ENCODE measurements at places on chromosomes 7 and 10. TPM values are rescaled to one million over a fixed set of nuclear protein-coding genes. Genes with fewer than 3 reads are reported as not detected.
A peak's percentile ranks its signal among the peaks of the same experiment; 100 is the strongest.

- no peak overlapping the region for H3K27ac ChIP-seq
- DNase-seq = peak; percentile 86
- H3K36me3 ChIP-seq = peaks cover 4% of the 10 kb centered on the region
- H3K27me3 ChIP-seq = no peaks in the 10 kb centered on the region
- H3K4me3 ChIP-seq = peak overlapping the region; percentile 67
These were observed 14.8 kb downstream of the ADAM8 start for GRCh38 chr10:133261726-133262325.

- H3K36me3 ChIP-seq = no peaks in the 10 kb centered on the region
- peaks cover 4% of the 10 kb centered on the region for H3K4me1 ChIP-seq
- DNase-seq = no peak
- H3K4me3 ChIP-seq = no peak overlapping the region
These were observed 169.7 kb downstream of the BUB3 start for GRCh38 chr10:123323884-123324283.

GRCh38 chr10:47443145-47443544 lies 40.8 kb downstream of the ANXA8 start:
- no peak overlapping the region for H3K4me3 ChIP-seq
- no peaks in the 10 kb centered on the region for H3K27me3 ChIP-seq
- H3K27ac ChIP-seq = no peak overlapping the region

DNA sequence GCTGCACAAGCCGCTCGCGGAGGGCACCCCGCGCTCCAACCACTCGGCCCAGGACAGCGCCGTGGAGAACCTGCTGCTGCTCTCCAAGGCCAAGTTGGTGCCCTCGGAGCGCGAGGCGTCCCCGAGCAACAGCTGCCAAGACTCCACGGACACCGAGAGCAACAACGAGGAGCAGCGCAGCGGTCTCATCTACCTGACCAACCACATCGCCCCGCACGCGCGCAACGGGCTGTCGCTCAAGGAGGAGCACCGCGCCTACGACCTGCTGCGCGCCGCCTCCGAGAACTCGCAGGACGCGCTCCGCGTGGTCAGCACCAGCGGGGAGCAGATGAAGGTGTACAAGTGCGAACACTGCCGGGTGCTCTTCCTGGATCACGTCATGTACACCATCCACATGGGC lies 50.0 kb downstream of the FIGNL1 start:
- H3K36me3 ChIP-seq = peaks cover 42% of the 10 kb centered on the region
- H3K27me3 ChIP-seq = no peaks in the 10 kb centered on the region
- peaks cover 40% of the 10 kb centered on the region for H3K4me1 ChIP-seq
- no peak overlapping the region for H3K4me3 ChIP-seq

DNA sequence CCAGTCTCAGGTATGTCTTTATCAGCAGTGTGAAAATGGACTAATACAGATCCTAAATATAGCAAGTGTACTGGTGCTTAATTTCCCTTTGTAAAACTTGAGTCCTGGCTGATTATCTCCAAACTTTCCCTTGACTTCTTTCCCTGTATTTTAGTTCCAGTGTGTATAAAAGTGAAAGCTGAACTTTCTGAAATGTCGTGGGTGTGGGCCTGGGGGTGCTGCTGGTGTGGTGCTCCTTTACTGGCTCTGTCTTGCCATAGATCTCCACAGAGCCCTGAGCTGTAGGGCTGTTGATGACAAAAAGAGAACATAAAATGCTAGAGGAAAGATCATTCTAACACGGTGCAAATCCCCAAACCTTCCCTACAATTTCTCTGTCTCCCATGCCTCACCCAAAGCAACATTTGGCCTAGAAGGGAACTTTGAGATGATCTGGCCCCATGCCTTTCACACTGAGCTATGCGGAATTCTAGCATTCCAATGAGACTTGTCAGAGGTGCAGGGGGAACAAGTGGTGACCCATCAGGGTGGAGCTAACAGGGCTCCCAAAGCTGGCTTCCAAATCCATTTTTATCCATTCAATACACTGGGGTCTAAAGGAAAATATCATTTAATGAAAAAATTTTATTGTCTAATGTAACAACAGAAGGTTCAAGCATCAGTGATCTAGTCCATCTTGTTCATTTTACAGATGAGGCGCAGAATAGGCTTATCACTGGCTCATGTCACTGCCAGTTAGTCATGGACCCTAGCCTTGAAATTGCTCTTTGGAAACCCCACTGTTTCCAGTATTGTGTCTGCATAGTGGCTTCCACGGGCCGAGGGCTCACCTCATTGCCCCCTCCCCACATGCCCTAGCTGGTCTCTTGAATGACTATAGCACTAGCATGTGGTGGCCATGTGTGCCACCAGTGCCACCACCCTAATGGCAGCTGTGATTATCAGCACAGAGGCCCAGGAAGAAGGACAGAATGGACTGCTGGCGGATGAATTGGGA lies 1000.9 kb downstream of the LRMDA start:
- no peak for DNase-seq
- no peaks in the 10 kb centered on the region for H3K36me3 ChIP-seq
- no peaks in the 10 kb centered on the region for H3K4me1 ChIP-seq
- H3K4me3 ChIP-seq = no peak overlapping the region
- no peaks in the 10 kb centered on the region for H3K27me3 ChIP-seq

GRCh38 chr7:45698303-45699014 lies 124.3 kb downstream of the ADCY1 start:
- DNase-seq = no peak
- H3K4me3 ChIP-seq = no peak overlapping the region
- H3K27ac ChIP-seq = no peak overlapping the region
- H3K36me3 ChIP-seq = no peaks in the 10 kb centered on the region

GRCh38 chr7:29063236-29063635 lies 83.1 kb downstream of the CPVL start:
- peaks cover 6% of the 10 kb centered on the region for H3K27me3 ChIP-seq
- H3K36me3 ChIP-seq = no peaks in the 10 kb centered on the region
- no peaks in the 10 kb centered on the region for H3K4me1 ChIP-seq
- H3K27ac ChIP-seq = no peak overlapping the region
- DNase-seq = no peak

DNA sequence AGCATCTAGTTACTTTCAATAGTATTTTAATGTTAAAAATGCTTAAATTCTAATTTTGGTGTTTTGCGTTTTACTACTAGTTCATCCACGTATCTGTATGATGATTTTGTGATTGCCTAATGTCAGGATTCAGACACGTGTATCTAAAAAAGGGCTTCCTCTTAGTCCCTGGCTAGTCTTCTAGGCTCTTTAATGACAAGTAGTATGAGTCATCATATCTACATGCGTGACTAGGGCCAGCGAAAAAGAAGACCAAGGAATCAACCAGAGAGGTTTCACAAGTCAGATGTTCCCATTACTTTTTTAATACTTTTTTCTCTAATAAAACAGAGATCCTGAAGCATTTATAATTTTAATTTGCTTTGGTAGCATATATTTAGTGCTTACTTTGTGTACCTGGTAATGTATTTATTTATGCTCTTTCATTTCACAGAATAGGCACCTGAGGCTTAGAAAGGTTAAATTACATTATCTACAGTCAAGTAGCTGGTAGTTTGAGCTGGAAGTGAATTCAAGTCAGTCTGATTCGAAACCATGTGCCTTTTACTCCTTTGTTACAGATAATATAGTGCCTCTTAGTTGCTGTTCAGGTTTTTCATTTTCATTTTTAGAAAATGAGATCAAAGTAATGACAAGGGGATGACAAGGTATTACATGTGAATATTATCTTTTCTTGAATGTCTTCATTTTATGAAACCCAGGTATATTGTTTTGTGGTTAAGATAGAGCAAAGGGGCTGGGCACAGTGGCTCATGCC lies 140.3 kb downstream of the FOXP2 start:
- no peak overlapping the region for H3K4me3 ChIP-seq
- H3K4me1 ChIP-seq = no peaks in the 10 kb centered on the region
- H3K27me3 ChIP-seq = no peaks in the 10 kb centered on the region
- H3K27ac ChIP-seq = no peak overlapping the region

- H3K4me1 ChIP-seq = no peaks in the 10 kb centered on the region
- no peaks in the 10 kb centered on the region for H3K27me3 ChIP-seq
- H3K4me3 ChIP-seq = no peak overlapping the region
- no peak overlapping the region for H3K27ac ChIP-seq
- no peaks in the 10 kb centered on the region for H3K36me3 ChIP-seq
- DNase-seq = no peak
These were observed 151.1 kb downstream of the ACTR3B start for GRCh38 chr7:152910545-152911225.

- peak; percentile 53 for DNase-seq
- H3K36me3 ChIP-seq = peaks cover 14% of the 10 kb centered on the region
- H3K27ac ChIP-seq = peak overlapping the region; percentile 85
- peak overlapping the region; percentile 86 for H3K4me3 ChIP-seq
- H3K27me3 ChIP-seq = no peaks in the 10 kb centered on the region
- peaks cover 42% of the 10 kb centered on the region for H3K4me1 ChIP-seq
These were observed 922 bp downstream of the PPA1 start for GRCh38 chr10:70232155-70232858.

DNA sequence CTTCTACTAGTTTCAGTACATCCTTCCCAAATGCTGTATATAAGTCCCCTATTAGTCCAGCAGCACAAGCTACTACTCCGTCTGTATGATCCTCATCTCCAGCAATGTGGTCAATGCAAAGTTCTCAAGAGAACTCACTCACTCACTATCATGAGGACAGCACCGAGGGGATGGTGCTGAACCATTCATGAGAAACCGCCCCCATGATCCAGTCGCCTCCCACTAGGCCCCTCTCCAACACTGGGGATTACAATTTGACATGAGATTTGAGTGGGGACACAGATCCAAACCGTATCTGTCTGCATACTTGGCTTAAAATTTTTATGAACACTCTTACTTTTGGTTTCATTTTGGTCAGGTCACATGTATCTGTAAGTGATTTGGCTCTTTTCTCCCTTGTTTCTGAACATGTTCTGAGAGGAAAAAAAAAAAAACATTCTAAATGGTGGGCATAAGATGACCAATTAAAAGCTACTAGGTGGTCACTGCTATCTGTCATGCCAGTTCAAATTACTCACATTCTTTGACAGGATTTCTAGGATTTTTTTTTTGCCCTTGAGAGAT lies 60.1 kb downstream of the ZNF783 start:
- H3K4me1 ChIP-seq = peaks cover 15% of the 10 kb centered on the region
- no peak for DNase-seq
- H3K27ac ChIP-seq = peak overlapping the region; percentile 63
- H3K36me3 ChIP-seq = peaks cover 4% of the 10 kb centered on the region
- H3K4me3 ChIP-seq = peak overlapping the region; percentile 65
- H3K27me3 ChIP-seq = peaks cover 9% of the 10 kb centered on the region

DNA sequence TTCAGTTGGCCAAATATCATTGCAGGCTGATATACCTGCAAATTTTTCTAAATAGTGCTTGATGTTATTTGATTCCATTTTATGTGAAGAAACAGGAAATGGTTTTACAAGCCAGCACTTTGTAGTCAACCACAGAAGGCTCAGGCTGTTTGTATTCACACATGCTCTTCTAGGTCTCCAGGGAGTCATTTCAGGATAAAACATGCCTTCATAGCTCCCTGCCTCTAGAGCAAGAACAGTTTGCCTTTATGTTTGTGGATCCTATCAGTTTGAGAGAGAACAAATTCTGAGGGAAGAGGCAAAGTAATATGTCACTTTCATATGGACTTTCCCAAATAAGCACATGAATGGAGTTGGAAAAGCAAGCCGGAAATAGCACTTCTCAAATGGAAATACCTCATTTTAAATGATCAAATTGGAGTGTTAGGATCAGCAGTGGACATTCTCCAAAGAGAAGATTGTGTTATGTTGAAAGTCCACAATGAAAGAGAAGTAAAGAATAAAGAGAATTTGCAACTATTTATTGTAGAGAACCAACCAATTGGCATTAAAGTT lies 277.6 kb downstream of the KCND2 start:
- DNase-seq = no peak
- no peaks in the 10 kb centered on the region for H3K27me3 ChIP-seq
- H3K36me3 ChIP-seq = no peaks in the 10 kb centered on the region
- H3K4me1 ChIP-seq = no peaks in the 10 kb centered on the region
- no peak overlapping the region for H3K4me3 ChIP-seq

- peaks cover 12% of the 10 kb centered on the region for H3K27me3 ChIP-seq
- H3K27ac ChIP-seq = no peak overlapping the region
- no peak for DNase-seq
- no peaks in the 10 kb centered on the region for H3K36me3 ChIP-seq
- H3K4me3 ChIP-seq = no peak overlapping the region
- no peaks in the 10 kb centered on the region for H3K4me1 ChIP-seq
These were observed 104.8 kb downstream of the PPP1R3C start for GRCh38 chr10:91528080-91528479.

DNA sequence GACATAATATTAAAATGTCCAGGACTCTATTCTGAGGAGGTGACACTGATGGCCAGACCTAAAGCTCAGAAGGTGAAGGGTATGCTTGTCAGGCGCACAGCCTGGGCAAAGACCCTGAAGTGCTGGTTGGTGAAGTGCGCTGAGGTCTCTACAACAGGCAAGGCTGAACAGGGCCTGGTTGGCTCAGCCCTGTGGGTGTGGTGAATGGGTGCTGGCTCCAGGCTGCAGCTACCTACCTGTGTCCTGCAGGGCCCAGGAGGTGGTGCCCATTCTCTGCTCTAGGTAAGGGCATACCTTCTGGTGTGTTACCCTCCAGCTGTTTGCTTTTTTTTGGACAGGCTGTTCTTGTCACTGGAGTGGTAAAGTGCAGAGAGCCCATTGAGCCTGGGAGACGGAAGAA lies 85.1 kb downstream of the RAMP3 start:
- DNase-seq = no peak
- H3K27me3 ChIP-seq = peaks cover 43% of the 10 kb centered on the region
- H3K36me3 ChIP-seq = peaks cover 2% of the 10 kb centered on the region
- peaks cover 9% of the 10 kb centered on the region for H3K4me1 ChIP-seq
- no peak overlapping the region for H3K4me3 ChIP-seq

DNA sequence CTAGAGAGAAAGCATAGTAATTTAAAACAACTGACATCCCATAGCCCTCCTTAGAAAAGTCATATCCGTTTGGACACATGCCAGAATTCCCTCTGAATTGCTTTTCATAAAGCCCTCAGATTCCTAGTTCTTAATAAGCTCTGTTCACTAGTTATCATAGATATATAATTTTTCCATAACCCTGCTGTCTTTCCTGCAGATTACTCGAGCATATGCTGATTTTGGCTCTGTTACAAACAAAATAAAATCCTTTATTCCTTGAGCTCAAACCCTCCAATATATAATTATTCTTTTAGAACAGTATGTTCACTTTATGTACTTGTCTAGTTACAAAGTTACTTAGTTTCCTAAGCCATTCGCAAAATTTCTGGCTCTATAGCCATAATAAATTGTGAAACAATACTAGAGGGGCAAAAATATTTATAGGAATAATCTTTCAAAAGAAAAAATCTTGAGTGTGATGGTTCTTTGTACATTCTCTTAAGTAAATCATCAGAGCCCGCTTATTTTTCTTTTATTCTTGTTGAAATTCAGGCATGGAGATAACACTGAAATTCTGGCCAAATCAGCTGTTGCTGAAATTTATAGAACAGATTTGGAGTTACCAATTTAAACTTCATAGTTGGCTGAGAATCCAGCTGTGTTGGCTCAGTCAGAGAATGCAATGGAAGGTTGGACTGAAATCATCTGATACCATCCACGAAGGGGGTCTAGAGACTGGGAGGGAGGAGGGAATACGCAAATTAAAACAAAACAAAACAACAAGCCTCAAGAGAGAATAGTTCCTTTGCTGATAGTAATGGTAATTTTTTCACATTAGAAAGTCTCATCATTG lies 146.1 kb upstream of the TMEM196 start:
- H3K27ac ChIP-seq = no peak overlapping the region
- H3K4me3 ChIP-seq = no peak overlapping the region
- DNase-seq = no peak
- no peaks in the 10 kb centered on the region for H3K36me3 ChIP-seq

The ZSCAN25 gene
- total RNA-seq = 42.5 TPM

The PKD2L1 gene
- not detected for total RNA-seq

The AGR2 gene
- total RNA-seq = not detected

The ANAPC16 gene
- 89.8 TPM for total RNA-seq

The MALSU1 gene
- total RNA-seq = 46.3 TPM

The GPNMB gene
- total RNA-seq = 25.3 TPM

The MRPS33 gene
- total RNA-seq = 44.4 TPM

The PNLIPRP2 gene
- not detected for total RNA-seq

The C10orf95 gene
- 0.54 TPM for total RNA-seq

The FOXI2 gene
- not detected for total RNA-seq

The KAZALD1 gene
- total RNA-seq = not detected

Data from activated naive CD8-positive, alpha-beta T cell treated with anti-CD3 and anti-CD28 coated beads, Interleukin-2, amount 10 ng/mL, durations not matched to agents 7 days and 5 days (primary cell).